ENCODE measurements at places on chromosomes 13 and 19. TPM values are rescaled to one million over a fixed set of nuclear protein-coding genes. Genes with fewer than 3 reads are reported as not detected.

The CD37 gene
- total RNA-seq = 2.6 TPM

The RNF225 gene
- total RNA-seq = not detected

The TNPO2 gene
- total RNA-seq = 35.9 TPM

The ARL11 gene
- 0.63 TPM for total RNA-seq

The CLEC17A gene
- total RNA-seq = not detected

The ZNF790 gene
- 4.4 TPM for total RNA-seq

The CBARP gene
- total RNA-seq = 2.6 TPM

DNA sequence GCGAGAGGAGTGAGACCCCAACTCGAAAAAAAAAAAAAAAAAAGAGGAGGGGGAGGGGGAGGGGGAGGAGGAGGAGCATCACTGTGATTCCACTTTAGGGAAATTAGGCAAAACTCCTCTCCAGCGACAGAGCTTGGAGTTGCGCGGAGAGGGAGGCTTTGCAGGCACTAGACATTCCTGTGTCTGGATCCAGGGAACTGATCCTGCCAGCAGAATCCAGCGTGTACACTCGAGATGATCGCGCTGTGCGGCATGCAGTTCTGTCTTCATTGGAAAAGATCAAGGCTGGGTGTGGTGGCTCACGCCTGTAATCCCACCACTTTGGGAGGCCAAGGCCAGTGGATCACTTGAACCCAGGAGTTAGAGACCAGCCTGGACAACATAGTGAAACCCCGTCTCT, 29.6 kb upstream of the KLF2 start:
- no peak for DNase-seq

DNA sequence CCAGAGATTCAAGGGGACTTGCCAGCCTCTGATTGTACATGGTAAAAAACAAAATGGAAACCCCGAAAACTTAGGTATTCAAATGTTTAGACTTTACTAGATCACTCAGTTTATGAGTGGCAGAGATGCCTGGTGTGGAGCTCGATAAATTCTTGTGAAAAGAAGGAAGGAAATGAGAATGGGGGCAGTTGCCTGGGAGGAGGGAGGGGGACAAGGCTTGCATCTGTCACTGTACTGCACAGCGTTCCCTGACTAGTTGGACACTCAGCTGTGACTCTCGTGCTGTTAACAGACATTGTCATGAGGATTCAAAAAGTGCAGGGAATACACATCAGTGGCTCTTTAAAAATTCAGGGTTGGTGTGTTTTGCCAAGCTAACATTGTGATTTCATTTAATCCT, 232.9 kb downstream of the ZIC5 start:
- DNase-seq = no peak

- no peak for DNase-seq
Observed at GRCh38 chr13:108044954-108045353, 170.4 kb downstream of the LIG4 start.

GRCh38 chr13:34254366-34254765, 436.4 kb downstream of the RFC3 start:
- no peak for DNase-seq

GRCh38 chr13:73462241-73462640, 403.4 kb downstream of the KLF5 start:
- DNase-seq = no peak

GRCh38 chr13:98133946-98134345, 8.9 kb upstream of the FARP1 start:
- DNase-seq = no peak

DNA sequence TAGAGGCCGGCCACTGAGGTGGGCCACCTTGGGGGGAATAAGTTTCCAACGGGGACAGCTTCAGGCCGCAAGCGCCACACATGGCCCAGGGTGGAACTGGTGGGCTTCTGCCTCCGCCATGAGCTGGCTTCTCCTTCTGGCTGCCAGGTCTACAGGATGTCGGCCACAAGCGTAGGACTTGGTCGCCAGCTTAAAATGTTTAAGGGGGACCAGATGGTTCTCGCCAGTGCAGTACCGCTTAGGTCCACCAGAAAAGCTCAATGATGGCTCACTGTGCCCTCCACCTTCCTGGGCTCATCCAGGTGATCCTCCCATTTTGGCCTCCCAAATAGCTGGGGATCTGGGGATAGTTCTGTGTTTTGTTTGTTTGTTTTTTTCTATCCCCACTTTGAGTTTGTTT, 38.7 kb upstream of the ZNF254 start:
- DNase-seq = no peak

DNA sequence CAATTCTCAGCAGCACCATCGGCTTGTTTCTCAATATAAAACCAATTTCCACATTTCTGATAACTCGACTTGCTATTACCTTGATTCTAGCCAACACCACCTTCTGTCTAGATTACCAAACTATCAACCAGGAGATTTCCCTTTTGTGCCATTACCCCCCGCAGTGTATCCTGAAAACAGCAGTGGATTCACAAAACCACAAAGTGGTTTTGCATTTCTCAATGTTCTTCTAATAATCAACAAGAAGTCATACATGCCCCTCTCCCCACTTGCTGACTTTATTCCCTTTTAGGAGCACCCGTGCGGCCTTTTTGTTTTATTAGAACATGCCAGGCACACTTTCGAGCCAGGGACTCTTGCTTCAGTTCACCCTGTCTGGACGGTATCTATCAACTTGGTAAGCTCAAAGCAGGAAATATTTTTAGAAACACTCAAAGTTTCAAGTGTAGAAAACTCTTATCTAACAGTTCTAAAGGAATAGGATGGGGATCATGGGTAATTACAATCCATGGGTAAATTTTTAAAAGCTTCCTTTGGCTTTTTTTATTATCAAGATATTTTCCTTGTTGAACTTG, 967.4 kb downstream of the EFNB2 start:
- DNase-seq = no peak

DNA sequence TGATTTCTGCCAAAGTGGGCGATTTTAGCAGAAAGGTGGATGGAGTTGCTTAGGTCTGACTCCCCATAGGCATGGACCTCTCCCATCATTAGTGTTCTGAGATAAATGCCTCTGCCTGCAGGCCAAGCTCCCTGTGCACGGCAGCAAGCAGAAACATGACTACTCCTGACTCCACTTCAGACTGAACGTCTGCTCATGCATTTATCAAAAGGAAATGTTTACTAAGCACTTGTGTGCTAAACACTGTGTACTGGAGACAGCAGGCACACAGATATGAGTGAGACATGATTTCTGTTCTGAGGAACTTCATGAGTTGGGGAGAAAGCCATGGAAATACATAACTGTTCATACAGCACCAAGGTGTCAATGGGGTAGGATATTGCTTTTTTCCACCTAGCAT, 149.6 kb downstream of the MIPEP start:
- no peak for DNase-seq

DNA sequence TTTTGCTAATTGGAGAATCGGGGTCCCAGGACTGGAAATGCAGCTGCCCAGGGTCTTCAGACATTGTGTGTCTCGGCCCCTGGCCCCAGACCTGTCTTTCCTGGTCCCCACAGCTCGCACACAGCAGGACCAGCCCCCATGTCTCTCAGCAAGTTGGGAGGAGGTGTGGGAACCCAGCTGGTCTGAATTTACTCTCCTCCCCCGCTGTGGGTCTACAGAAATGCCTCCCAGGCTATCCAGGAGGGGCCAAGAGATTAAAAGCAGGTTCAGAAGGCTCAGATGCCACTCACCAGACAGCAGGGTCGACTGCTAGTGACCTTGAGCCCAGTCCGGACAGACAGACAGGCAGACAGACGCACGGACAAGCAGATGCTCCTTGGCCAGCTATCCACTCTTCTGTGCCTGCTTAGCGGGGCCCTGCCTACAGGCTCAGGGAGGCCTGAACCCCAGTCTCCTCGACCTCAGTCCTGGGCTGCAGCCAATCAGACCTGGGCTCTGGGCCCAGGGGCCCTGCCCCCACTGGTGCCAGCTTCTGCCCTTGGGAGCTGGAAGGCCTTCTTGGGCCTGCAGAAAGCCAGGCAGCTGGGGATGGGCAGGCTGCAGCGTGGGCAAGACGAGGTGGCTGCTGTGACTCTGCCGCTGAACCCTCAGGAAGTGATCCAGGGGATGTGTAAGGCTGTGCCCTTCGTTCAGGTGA, at the start of gene DAND5:
TSS of gene DAND5 (plus strand) at position 285 of the 697 bp plus-strand sequence. CDS start at position 370, 85 bp downstream.
- no peak for DNase-seq
